ENCODE measurements at places on chromosomes 6 and 20. TPM values are rescaled to one million over a fixed set of nuclear protein-coding genes. Genes with fewer than 3 reads are reported as not detected.

DNA sequence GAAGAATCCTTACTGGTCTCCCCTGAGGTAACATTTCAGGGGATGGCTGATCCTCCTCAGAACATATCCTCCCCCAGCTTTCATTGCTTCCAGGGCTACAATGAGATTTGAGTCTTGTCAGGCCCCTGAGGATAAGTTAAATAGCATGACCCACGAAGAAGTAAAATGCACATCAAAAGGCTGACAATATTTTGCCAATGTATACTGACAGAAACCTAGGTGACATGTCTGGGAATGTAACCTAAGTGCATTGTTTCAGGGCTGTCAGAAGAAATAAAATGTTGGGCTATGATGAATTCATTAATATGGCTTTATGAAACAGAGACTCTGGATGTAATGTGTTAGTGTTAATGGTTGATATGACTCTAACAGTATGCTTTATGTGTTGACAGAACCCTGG is 471.5 kb downstream of the HDGFL1 start:
- no peak overlapping the region for H3K27ac ChIP-seq
- no peak overlapping the region for H3K4me3 ChIP-seq
- no peaks in the 10 kb centered on the region for H3K27me3 ChIP-seq
- H3K4me1 ChIP-seq, result no peaks in the 10 kb centered on the region
- H3K36me3 ChIP-seq, result no peaks in the 10 kb centered on the region
- no peak for DNase-seq

- H3K4me3 ChIP-seq, result no peak overlapping the region
- no peaks in the 10 kb centered on the region for H3K27me3 ChIP-seq
- no peaks in the 10 kb centered on the region for H3K36me3 ChIP-seq
- H3K27ac ChIP-seq, result no peak overlapping the region
Measured at GRCh38 chr20:34011275-34011674, 17.6 kb downstream of the RALY start.

DNA sequence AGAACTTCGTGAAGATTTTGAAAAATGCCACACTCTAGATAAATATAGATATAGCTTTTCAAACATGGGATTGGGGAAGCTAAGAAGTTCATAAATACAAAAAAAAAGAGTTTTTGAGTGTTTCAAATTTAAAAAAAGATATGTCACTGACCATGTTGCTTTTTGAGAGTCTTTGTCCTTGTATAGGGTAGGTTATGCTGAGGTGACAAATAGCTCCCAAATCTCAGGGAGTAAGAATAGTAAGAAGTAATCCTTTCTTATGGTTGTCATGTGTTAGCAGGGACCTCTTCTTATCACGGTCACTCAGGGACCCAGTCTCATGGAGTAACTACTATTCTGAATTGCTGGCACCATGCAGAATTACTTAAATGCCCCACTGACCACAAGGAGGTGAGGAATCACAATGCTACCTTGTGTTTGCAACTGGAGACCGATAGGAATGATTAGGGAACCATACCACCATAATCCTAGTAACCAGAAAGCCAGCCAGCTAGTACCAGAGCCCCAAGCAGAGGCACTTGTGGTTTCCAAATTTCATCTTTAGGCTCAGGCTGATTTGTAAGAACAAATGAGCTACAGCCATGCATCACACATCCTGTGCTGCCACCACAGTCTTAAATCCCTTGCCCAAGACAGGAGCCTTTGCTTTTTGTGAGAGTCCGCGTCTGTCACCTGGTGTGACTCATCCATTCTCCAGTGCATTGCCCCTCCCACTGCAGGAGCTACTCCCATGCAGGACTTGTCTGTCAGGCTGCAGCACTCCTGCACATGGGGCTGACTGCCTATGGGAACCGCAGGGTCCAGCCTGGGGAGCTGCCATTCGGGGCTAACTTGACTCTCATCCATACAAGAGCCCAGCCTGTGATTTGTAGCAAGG is 42.4 kb upstream of the ADGRF4 start:
- no peaks in the 10 kb centered on the region for H3K4me1 ChIP-seq
- no peak overlapping the region for H3K27ac ChIP-seq
- no peaks in the 10 kb centered on the region for H3K27me3 ChIP-seq
- no peaks in the 10 kb centered on the region for H3K36me3 ChIP-seq

GRCh38 chr20:25424536-25424935 is 17.1 kb downstream of the GINS1 start:
- no peaks in the 10 kb centered on the region for H3K4me1 ChIP-seq
- no peaks in the 10 kb centered on the region for H3K27me3 ChIP-seq
- no peak overlapping the region for H3K4me3 ChIP-seq
- no peak overlapping the region for H3K27ac ChIP-seq

DNA sequence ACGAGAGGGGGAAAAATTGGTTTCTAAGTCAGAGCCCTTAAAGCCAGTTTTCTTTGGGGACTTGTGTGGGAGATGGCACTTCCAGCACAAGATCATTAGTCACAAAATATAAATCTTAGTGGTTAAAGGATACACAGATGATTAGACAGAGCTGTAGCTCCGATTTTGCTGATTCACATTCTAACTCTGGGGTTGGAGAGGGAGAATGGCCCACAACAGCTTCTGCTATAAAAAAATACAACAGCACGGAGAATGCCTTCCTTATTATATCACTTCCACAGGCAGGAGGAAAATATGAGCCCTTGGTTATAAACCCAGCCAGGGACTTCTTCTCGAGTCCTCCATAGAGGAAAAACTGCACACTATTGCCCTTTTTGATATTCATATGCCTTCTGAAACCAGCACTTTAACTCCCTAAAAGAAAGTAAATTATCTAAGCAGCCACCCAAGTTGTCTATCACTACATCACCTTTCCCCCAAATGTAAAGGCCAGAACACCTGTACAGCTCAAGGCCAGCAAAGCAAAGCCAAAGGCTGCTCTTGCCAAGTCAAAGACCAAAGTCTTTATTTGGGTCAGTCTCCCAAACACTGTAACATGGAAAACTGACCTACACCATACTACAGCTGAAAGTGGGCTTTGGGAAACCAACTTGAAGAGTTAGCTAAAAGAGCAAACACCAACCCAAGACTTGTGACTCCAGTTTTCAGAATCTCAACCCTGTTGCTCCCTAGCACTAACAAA is 10.4 kb downstream of the MRPL14 start:
- peak overlapping the region; percentile 81 for H3K27ac ChIP-seq
- H3K4me3 ChIP-seq, result no peak overlapping the region
- H3K36me3 ChIP-seq, result no peaks in the 10 kb centered on the region
- no peaks in the 10 kb centered on the region for H3K27me3 ChIP-seq
- peaks cover 16% of the 10 kb centered on the region for H3K4me1 ChIP-seq
- DNase-seq, result no peak

DNA sequence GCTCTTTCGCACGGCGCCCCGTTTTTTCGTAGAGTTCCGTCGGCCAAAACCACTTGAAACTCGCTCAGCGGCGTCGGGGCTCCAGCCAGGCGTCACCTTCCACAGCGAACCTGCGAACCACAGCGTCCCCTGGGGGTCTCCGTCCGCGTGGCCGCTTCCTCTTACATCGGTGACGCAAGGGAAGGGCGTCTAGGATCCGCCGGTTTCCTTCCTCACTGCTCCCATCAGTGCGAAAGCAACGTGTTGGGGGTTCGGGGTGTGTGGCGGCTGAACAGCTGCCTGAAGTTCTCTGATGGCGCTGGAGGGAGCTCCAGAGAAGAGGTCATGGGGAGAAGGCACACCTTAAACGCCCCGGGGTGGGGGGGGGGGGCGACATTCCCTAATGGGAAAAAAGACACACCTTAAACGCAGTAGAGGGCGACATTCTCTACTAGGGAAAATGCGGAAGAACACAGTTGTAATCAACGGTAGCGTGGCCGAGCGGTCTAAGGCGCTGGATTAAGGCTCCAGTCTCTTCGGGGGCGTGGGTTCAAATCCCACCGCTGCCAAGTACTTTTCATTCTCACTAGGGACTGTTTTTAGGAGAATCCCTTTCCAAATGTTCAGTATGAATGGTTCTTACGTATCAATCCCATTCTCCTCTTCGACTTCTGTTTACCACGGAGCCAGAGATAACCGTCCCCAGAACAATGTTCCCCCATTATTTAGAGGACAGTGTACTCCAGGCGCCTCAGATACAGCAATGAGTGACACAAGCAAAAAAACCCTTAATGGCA is 16.4 kb downstream of the ZNF311 start:
- H3K36me3 ChIP-seq, result no peaks in the 10 kb centered on the region
- no peaks in the 10 kb centered on the region for H3K27me3 ChIP-seq

- no peaks in the 10 kb centered on the region for H3K36me3 ChIP-seq
- H3K4me1 ChIP-seq, result no peaks in the 10 kb centered on the region
- H3K27ac ChIP-seq, result no peak overlapping the region
- no peak overlapping the region for H3K4me3 ChIP-seq
- no peak for DNase-seq
Measured at GRCh38 chr6:160739955-160740354, 37.9 kb downstream of the PLG start.

DNA sequence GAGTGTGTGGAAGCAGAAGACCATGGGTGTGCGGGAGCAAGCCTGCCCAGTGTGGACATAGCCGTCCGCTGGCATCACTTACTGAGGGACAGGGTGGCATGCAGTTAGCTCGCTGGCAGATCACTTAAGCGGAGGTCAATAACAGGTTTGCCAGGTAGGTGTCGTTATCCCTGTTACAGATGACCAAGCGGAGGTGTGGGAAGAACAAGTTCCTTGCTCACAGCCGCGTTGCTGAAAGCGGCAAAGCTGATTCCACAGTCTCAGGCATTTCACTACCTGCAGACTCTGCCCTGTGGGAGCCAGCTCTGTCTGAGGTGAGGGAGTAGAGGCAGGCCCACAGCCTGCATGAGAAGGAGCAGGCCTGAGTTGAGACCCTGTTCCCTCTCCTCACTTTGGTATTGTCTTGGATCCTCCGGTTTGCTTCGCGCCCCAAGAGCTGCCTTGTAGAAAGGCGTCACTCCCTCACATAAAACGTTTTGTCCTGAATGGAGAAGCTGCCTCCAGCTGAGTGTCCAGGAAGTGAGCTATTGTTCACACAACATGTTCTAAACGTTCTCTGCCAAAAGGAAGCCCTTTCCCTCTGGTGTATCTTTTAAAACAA is 96.9 kb downstream of the TCP11 start:
- peak overlapping the region; percentile 39 for H3K27ac ChIP-seq
- H3K27me3 ChIP-seq, result no peaks in the 10 kb centered on the region
- no peak overlapping the region for H3K4me3 ChIP-seq
- no peak for DNase-seq

GRCh38 chr6:28606424-28607391 is 81.0 kb downstream of the GPX5 start:
- DNase-seq, result no peak
- no peaks in the 10 kb centered on the region for H3K4me1 ChIP-seq
- no peak overlapping the region for H3K27ac ChIP-seq
- H3K4me3 ChIP-seq, result no peak overlapping the region

DNA sequence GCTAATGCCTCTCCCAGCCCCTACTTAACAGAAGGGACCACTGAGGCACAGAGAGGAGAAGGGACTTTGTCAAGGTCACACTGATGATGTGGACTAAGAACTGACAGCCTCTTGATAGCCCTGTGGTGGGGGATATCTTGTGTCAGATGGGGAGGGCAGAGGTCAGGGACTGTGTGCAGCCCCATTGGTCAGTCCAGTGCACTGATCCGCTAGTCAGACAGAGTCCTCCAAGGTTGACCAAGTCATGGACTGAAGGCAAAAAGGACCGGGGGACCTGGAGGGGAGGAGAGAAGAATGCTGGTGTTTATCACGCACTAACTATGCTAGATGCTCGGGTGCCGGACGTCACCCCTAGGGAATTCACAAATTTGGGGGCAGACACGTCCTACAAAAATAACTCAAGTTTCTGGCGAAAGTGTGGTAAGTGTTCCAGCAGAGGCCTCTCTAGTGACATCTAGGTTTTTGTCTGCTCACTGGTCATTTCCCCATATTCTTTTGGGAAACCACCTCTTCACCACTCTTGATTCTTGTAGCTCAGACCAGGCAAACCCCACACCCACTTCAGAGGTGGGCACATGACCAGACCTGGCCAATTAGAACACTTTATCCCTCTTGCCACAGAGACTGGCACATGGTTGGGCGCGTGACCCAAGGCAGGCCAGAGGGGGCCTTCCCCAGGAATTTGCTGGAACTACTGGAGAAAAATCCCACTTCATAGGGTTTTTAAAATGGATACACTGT is 21.0 kb downstream of the TCF15 start:
- H3K4me3 ChIP-seq, result no peak overlapping the region
- H3K36me3 ChIP-seq, result no peaks in the 10 kb centered on the region
- no peaks in the 10 kb centered on the region for H3K4me1 ChIP-seq
- H3K27me3 ChIP-seq, result no peaks in the 10 kb centered on the region
- H3K27ac ChIP-seq, result no peak overlapping the region

DNA sequence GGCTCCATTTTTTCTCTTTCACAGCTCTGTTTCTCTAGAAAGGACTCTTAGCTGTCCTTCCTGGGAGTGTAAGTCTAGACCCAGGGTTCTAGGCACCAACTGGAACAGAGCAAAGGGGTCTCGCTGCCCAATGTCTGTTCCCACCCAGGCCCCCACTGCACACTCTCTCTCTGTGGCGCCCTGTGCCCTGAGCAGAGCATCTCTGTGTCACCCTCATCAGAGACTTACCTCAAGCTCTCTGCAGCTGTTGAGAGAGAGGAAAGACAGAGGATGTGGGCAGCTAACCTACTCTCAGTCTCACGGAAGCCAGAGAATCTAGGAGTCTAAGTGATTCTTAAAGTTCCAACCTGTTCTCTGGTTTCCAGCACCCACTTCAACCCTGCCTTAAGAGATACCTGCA is 9.5 kb downstream of the NCR2 start:
- no peak overlapping the region for H3K27ac ChIP-seq
- no peak for DNase-seq
- H3K27me3 ChIP-seq, result no peaks in the 10 kb centered on the region
- no peaks in the 10 kb centered on the region for H3K36me3 ChIP-seq
- no peak overlapping the region for H3K4me3 ChIP-seq
- H3K4me1 ChIP-seq, result no peaks in the 10 kb centered on the region

- no peaks in the 10 kb centered on the region for H3K27me3 ChIP-seq
- H3K27ac ChIP-seq, result no peak overlapping the region
- no peak for DNase-seq
- no peak overlapping the region for H3K4me3 ChIP-seq
- H3K36me3 ChIP-seq, result no peaks in the 10 kb centered on the region
- peaks cover 8% of the 10 kb centered on the region for H3K4me1 ChIP-seq
Measured at GRCh38 chr6:136753624-136754023, 38.7 kb downstream of the MAP3K5 start.

DNA sequence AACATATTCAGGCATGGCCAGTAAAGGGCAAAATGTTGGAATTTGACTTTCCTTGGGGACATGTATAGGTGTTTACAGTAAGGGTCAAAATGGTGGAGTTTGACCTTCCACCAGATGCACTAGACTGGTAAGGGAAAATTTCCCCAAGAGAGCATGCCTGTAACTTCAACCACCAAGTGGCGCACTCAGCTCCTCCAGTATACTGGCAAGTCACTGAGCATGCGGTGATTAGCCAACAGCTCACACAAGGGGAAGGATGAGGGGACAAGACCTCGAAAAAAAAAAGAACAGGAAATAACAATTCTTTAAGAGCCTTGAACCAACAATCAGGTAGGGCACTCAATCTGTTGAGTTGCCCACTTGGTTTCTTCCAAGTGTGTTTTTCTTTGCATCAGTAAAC is 140.9 kb downstream of the EYS start:
- H3K27ac ChIP-seq, result no peak overlapping the region
- H3K4me1 ChIP-seq, result no peaks in the 10 kb centered on the region
- no peaks in the 10 kb centered on the region for H3K27me3 ChIP-seq

- no peaks in the 10 kb centered on the region for H3K36me3 ChIP-seq
- no peak overlapping the region for H3K27ac ChIP-seq
- no peaks in the 10 kb centered on the region for H3K4me1 ChIP-seq
- no peak overlapping the region for H3K4me3 ChIP-seq
- no peak for DNase-seq
Measured at GRCh38 chr6:300494-301198, 8.4 kb downstream of the DUSP22 start.

Gene GMPR
- total RNA-seq, result 1.5 TPM

Gene ADGB
- total RNA-seq, result not detected

Gene PSORS1C2
- total RNA-seq, result not detected

Gene C20orf141
- total RNA-seq, result not detected

Gene ADGRF5
- 32.3 TPM for total RNA-seq
